ENCODE measurements at places on chromosomes 12 and 14.

- DNase-seq = no peak
These were observed 34.0 kb downstream of the PYM1 start for GRCh38 chr12:55893723-55894122.

- peak; percentile 18 for DNase-seq
These were observed 40.2 kb upstream of the APPL2 start for GRCh38 chr12:105275997-105276733.

- no peak for DNase-seq
These were observed 549 bp downstream of the GPHN start for GRCh38 chr14:66508547-66508845.

GRCh38 chr12:26870491-26871419 is 37.8 kb upstream of the ITPR2 start:
- peak; percentile 94 for DNase-seq

DNA sequence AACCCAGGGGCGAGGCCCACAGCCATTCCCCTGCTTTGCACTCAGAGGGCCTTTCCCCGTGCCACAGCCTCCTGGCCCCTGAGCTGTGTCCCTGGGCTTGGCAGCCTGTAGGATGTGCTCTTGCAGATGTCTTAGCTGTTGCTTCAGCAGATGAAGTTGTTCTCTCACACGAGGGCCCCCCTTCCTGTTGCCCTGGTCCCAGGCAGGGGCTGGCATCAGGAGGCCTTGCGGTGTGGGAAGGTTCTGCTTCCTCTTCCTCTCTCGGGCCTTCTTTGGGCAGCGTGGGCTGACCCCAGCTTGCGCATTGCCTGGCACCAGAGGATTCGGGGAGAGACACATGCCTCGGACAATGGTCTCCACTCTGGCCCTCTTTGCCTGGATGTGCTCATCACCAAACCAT is 12.7 kb downstream of the PROX2 start:
- DNase-seq = no peak

- no peak for DNase-seq
These were observed 74.9 kb downstream of the PDE3A start for GRCh38 chr12:20443255-20443654.

DNA sequence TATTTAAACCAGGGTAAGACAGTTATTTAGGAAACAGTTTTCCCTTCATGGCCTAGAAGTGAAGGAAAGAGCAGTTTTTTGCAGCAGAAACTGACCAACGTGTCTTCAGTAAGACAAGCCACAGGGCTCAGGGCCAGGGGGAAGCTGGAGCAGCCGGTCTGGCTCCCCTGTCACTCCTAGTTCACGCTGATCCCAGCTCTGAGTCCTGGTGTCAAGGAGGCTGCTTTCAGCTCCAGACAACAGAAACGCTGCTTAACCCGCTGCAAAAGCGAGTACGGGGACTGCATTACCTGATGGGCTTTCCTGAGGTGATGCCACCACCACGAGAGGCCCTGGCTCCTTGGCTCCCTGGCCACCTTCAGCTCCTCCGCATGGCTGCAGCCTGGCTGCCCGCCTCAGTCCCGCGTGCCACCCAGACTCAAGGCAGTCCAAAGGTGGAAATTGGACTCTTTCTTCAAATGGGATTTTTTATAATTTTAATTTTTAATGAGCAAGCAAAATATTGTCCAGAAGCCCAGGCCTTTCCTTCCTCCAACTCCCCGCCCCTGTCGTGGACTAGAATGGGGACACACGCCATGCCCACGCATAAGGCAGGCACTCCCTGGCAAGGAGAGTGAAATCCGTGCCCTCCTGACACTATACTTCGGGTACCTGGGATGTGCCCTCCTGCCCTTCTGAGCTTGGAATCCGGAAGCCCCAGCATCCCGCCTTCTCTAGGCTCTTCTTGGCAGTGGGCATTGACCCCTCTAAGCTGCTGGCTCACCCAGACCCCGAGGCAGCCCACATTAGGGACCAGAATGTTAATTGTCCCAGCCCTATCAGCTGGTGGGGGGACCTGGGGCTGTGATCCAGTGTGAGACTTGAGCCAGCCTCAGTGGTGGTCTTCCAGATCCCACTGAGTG is 85.0 kb downstream of the PAPOLA start:
- DNase-seq = no peak

DNA sequence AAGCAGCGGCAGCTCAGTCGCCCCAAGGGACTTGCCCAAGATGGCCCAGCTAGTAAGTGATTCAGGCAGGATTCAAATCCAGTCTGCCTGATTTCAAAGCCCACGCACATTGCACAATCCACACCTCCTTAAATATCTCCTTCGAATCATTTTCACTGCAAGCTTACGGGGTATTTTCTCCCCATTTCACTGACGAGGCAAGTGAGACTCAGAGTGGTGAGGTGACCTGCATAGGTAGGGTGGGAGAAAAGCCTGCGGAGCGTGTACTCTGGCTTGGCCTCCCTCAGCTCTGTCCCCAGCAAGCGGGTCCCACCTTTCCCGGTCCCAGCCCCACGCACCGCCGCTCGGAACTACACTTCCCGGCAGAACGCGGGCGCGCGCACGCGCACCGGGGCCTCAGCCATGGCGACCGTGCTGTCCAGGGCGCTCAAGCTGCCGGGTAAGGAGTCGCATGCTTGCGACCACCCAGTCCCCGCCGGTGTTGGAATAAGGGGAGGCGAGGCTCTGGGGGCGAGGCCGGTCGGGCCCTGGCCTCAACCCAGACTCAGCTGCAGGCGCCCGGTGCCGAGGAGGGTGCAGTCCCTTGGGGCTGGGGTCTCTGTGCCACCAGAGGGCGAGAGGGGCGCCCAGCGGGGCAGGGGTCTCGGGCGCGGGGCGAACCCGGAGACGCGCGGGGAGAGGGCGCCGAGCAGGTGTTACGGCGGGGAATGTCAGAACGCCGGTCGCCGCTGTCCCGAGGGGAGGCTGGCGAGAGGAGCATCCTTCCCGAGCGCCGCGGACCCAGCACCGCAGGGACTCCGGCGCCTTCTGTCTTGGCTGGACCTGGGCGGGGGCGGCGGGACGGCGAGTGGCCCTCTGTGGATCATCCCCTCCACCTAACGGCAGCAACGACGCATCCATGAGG is at the start of gene FAM234B:
FAM234B (plus strand) TSS at position 380 of the 904 bp plus-strand sequence; CDS start at position 403, 23 bp downstream.
- peak; percentile 68 for DNase-seq

DNA sequence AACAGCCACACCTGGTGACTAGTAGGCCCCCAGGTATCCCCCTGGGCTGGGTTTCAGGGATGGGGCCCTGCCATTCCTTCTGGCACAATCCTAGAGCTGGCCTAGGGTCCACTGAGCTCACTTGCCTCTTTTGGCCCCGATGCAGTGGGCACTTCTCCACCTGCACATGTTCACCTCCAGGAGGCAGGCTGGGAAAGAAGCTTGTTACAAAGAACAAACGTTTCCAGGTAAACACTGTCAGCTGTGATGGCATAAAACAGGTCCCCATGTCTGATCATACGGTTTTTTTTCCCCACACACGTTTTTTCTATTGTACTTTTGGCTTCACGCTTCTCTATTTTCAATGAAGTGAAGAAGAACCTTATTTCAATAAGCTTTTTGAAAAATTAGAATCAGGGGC is 15.8 kb upstream of the HVCN1 start:
- DNase-seq = no peak

GRCh38 chr12:62924084-62924483 is 10.9 kb downstream of the PPM1H start:
- DNase-seq = no peak

DNA sequence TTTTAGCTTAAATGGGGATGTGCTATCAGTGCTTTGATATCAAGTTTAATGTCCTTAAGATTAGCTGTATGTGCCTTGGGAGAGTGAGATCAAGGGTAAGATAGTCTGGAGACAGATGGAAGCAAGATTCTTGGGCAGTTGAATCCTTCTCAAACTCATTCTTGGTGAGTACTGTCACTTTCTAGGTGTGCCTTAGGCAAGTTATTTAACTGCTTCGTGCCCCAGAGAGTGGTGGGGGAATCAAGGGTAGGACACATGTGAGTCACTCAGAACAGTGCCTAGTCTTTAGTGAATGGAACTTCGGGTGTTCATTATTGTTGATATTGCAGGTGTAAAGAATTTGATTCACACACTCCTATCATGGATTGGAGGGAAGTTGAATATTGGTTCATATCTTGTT is 803.7 kb downstream of the DIO2 start:
- DNase-seq = no peak

- peak; percentile 82 for DNase-seq
These were observed 8.5 kb upstream of the MGAT4C start for GRCh38 chr12:86264451-86265328.

DNA sequence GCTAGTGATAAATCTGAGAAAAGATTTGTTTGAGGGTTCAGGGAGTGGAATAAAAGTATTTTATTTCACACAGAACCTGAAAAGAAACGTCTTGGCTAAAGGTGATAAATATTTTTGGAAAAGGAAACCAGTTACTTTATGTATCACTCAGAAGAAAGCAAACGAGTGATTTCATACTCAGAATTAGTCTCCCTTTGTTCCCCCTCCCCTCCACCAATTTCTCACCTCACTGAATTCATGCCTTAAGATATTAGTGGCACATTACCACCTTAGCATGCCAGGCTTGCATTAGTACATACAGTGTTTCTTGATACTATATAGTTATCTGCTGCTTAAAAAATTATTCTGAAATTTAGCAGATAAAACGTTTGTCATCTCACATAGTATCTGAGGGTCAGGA is 28.2 kb downstream of the G2E3 start:
- no peak for DNase-seq

- no peak for DNase-seq
These were observed 13.1 kb downstream of the NT5DC3 start for GRCh38 chr12:103827911-103828391.

DNA sequence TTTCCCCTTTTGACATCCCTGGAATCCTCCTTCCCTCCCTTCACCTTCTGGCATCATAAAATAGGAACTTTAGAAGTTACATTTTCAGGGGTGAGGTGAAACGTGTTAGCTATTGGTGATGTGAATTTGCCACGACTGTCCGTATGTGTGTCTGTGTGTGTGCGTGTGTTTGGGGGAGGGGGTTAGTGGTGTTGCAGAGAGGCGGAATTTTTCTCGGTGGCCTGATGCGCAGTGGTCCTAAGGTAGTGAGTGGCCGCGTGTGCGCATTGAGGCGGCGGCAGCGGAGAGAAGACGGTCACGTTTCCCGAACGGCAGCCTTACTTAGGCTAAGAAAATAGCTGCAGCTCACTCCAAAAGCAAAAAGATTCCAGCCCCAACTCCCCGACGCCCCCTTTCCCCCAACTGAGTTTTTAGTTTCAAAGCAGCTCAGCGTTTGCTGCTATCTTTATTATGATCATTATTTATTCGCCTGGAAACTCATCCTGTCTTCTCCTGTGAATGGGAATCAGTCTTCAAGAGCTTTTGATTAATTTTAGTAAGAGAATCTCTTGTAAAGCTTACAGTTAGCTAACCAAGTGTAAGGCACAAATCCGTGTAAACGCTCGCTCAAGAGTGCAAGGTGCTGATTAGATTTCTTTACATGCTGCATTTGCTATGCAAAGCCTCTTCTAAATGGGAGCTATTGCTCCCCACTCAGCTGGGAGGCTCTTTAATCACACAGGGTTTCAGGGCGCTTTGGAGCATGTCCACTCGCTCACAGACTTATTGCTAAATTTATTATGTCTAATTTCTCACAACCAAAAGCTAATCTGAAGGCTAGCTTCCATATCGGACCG is 4.7 kb downstream of the FLRT2 start:
- DNase-seq = no peak

DNA sequence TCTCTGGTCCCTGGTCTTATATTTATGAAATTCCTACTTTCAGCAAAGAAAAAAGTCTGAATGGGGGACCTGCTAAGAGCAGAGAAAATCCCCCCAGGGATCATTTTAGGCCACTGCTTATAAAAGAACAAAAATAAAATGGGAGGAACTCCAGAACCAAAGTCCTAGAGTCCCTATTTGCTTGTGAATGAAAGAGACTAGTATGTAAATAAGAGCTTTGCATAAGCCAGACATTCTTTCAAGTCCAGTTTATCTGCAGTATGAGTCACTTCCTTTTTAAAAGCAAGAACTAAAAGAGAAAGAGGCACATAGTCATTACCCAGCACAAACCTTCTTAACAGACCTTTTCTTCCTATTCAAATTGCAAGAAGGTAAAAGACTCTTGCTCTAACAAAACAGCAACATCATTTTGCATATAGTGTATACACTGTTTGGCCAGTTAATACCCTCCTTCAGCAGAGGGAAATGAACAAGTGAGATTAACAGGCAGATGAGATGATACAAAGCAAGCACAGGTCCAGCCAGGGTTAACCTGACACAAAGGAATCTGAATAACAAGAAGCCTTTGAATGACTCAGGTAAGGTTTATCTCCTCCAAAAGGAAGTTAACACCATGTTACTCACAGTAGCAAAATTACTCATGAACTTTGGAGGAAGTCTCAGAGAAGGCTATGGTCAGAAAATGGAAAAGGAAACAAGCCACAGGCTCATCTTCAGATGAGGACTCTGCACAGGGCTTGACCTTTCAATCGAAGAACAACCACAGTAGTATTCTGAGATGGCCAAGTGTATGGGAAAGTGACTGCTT is 87.3 kb downstream of the PHLDA1 start:
- no peak for DNase-seq

DNA sequence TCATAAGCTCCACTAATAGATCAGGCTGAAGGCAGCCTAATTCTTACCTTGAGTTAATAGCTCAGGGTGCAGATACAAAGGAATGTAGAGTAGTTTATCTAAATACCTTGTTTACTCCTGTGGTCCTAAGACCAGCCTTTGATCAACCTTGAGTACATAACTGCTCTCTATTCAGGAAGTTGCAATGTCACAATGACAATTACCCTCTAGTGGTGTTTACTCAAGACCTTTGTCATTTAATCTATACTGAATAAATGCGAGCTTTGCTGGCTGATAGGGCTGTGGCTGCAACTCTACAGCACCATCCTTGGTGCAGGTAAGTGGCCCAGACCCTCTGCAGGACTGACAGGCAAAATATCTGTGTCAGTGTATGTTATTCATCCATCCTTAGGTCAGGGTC is 282.7 kb downstream of the ATXN7L3B start:
- no peak for DNase-seq

GRCh38 chr14:39974036-39974435 is 541.8 kb upstream of the FBXO33 start:
- DNase-seq = no peak

DNA sequence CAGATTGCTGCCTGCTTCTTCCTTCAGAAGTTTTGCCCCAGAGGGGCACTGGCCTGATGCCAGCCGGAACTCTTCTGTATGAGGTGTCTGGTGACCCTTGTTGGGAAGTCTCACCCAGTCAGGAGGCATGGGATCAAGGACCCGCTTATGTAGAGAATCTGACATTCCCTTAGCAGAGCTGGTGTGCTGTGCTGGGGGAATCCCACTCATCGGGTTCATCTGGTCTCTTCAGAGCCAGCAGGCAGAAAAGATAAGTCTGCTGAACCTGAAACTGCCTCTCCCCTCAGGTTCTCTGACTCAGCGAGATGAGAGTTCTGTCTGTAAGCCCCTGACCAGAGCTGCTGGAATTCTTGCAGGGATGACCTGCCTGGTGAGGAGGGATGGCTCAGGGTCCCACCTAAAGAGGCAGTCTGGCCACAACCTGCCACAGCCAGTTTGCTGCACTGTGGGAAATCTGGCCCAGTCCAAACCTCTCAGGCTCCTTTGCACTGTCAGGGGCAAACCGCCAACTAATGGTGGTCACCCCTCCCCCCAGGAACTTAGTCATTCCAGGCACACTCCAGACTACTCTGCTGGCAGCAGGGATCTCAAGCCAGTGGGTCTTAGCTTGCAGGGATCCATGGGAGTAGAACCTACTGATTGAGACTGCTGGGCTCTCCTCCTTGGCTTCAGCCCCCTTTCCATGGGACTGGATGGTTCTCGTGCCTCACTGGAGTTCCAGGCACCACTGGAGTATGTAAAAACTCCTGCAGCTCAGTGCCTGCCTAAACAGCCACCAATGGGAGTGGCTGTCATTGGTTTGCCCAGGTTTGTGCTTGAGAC is 4.1 kb downstream of the CLEC2D start:
- DNase-seq = no peak
